ENCODE measurements at places on chromosomes 6 and 20.

DNA sequence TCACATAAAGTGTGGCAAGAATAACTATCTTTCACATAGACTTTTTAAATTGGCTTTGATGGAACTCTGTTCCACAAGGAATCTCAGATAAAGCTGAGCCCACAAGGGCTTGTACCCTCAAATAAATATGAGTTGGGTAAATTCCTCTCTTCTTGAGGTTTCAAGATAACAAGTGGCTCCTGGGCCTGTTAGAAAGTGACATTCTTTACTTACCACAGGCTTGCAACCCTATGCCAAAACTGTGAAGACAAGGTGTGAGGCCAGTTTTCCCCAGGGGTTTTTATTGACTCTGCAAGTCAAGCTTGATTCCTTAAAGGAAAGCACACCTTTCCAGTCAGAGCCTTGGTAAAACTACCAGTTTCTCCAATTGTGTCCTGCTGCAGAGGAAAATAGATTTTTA is 664.8 kb upstream of the GJE1 start:
- DNase-seq = no peak

GRCh38 chr6:80477591-80477990 is 371.1 kb downstream of the BCKDHB start:
- no peak for DNase-seq

- no peak for DNase-seq
Measured at GRCh38 chr6:26211963-26212362, 124.7 kb downstream of the HFE start.

DNA sequence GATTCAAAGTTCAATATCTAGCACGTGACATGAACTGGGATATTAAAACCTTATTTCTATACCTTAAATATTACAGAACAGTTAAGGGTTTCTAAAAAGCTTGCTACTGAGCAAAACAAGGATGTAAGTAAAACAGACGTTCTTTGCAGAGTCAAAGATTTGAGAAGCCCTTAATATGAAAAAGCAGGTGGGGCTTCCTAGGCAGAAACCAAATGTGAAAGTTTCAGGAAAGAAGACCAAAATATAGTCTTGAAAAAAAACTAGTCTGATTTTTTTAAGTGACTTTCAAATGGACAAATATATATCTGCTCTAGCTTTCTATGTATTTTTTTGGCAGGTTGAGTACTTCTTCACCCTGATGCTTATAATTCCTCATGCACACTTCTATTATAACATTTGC is 63.2 kb downstream of the TNFRSF21 start:
- no peak for DNase-seq

GRCh38 chr20:53517146-53517545 is 76.5 kb downstream of the ZNF217 start:
- no peak for DNase-seq

GRCh38 chr20:59481067-59481466 is 123.3 kb upstream of the PHACTR3 start:
- no peak for DNase-seq

DNA sequence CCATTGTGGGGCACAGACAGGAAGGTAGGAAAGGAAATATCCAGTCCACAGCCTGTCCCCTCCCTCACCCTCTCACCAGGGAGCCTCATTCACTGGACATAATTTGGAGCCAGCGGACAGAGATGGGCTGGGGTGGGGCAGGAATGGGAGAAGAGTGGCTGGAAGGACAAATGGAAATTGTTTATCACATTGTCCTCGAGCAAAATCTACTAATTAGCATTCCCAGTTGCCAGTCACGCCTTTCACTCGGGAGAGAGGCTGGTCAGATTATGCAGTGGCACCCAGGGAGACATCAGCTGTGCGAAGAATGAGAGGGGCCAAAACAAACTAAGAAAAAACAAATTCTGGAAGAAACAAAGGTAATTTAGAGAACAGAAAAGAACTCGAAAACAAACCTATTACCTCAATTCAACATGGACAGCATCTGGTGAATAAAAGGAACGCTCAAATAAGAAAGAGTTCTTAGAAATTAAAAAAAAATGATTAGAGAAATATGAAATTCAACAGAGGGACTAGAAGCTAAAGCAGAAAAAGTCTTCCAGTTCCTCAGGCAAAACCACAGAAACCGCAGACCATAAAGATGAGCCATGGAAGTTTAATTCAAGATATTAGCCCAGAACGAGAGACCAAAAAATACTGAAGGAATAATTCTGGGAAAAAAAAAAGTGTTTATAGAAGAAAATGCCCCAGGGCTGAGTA is 108.5 kb upstream of the RALGAPA2 start:
- DNase-seq = no peak

GRCh38 chr6:6676910-6677441 is 88.5 kb downstream of the LY86 start:
- DNase-seq = peak; percentile 83

GRCh38 chr20:13355941-13356486 is 134.9 kb downstream of the ISM1 start:
- DNase-seq = no peak

DNA sequence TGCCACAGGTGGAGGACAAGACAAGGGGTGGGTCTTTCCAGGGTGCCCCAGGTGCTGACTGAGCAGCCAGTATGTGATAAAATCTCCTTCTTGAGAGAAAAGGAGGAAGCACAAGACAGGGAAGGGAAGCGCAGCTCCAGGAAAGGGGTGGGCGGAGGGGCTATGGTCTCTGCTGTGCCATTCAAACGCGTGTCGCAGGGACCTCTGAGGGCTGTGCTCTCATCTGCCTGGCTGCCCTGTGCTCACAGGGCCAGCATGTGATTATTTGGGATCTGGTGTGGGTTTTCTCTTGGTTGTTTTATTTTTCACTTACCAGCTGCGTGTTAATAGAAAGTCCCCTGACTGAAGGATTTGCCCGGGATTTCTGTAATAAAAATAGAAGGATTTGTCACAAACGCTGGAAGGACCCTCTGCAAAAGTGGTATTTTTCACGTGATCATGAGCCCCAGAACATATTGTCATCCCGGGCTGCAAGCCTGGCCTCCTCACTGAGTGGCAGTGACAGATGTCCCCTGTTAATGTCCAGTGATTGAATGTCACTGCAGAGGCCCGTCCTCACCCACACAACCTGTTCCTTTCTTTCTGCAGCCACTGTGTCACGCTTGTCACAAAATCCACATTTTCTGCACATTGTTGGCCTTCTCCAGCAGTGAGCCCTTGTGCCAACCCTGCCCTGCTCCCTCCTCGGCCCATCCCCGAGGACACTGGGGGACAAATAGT is 35.0 kb upstream of the VSX1 start:
- DNase-seq = no peak

GRCh38 chr20:48302844-48303542 is 517.7 kb upstream of the SULF2 start:
- no peak for DNase-seq

DNA sequence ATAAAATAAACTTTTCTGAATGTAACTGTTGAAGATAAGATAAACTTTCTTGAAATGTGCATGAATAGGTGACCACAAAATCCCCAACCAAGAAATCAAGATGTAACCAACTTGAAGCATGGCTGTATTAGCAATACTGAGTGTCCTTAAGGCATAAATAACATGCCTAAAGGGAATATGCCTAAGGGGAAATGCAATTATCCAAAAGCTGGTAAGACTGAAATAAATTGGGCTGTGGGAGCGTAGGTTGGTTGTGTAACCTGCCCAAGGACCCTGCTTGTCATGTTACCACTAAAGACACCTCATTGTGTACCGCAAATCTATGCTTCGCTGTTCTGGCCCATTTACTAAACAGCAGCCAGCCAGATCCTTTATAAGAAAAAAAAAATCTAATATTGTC is 200.8 kb upstream of the PDE10A start:
- no peak for DNase-seq

DNA sequence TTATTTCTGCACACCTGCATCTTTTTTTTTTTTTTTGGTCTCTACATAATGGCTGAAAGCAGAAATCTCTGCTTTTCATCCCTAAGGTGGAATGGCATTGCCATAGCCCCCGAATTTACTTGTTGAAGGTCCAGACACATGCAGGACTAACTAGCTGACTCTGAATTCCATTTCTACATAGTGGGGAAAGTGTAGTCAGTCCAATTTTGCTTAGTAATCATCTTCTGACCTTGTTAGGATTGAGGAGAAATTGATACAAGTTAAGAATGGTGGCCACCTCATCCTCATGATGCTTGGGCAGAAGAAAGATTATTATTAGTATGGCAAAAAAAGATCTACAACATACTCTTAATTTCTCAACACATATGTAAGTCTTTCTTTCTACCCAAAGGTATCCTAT is 16.4 kb upstream of the FAM83B start:
- no peak for DNase-seq

DNA sequence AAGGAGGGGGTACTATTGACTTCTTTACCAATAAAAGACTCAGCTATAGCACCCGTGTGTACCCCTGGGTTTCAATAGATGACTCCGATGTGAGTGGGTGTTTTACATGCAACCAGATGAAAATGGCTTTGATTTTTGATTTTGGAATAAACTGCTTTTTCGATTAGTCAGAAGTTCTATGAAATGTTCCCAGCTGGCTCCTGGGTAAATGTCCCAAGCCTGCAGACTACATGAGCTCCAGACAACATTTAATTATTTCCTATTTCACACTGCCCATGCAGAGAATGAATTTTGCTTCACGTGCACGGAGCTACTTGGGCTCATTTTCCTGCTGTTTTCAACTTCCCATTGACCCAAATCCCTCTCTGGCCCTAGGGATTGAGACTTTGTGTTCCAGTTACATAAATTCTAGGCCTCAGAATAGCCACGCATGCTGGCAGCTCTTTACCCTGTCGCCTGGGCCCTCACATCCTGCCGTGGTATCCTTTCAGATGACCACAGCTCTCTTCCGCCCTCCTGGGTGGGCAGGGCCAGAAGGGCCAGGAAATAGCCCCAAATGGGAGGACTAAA is 59.7 kb downstream of the GPR6 start:
- DNase-seq = no peak

DNA sequence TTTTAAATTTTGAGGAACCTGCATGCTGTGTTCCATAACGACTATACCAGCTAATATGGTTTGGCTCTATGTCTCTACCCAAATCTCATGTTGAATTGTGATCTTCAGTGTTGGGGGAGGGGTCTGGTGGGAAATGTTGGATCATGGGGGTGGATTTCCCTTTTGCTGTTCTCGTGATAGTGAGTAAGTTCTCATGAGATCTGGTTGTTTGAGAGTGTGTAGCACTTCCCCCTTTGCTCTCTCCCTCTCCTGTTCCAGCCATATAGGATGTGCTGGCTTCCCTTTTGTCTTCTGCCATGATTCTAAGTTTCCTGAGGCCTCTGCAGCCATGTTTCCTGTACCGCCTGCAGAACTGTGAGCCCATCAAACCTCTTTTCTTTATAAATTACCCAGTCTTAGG is 61.8 kb upstream of the NEDD9 start:
- DNase-seq = no peak

DNA sequence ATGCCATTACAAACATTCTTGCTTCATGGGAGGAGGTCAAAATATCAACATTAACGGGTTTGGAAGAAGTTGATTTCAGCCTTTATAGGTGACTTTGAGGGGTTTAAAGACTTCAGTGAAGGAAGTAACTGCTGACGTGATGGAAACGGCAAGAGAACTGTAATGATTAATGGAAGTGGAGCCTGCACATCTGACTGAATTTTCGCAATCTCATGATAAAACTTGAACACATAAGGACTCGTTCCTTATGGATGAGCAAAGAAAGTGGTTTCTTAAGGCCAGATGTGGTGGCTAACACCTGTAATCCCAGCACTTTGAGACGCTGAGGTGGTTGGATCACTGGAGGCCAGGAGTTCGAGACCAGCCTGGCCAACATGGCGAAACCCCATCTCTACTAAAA is 226.1 kb downstream of the BCAS1 start:
- DNase-seq = no peak

GRCh38 chr6:8944548-8944947 is 509.2 kb upstream of the SLC35B3 start:
- DNase-seq = no peak

DNA sequence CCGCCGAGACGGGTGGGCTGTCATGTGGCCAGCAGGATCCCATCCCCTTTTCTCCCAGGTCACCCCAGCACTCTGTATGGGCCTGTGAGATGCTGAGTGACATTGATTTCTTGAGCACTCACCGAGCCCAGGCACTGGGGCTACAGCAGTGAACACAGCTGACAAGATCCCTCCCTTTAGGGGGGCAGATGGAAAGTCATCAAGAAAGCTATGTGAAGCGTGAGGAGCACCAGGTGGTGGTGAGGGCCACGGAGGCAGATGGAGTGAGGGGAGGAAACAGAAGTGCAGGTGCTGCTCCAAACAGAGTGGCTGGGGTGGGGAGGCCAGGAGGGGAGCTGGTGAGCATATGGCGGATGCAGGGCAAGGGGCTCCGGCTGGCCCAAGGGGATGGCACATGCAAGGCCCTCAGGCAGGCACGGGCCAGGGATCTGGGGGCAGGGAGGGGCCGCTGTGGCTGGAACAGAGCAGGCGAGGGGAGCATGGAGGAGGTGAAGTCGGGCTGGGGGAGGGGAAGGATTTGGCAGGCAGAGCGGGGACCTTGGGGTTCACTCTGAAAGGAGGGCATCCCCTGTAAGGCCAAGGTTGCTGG is 184.0 kb downstream of the BMP7 start:
- DNase-seq = no peak

GRCh38 chr6:146697921-146698320 is 99.1 kb downstream of the ADGB start:
- DNase-seq = no peak

DNA sequence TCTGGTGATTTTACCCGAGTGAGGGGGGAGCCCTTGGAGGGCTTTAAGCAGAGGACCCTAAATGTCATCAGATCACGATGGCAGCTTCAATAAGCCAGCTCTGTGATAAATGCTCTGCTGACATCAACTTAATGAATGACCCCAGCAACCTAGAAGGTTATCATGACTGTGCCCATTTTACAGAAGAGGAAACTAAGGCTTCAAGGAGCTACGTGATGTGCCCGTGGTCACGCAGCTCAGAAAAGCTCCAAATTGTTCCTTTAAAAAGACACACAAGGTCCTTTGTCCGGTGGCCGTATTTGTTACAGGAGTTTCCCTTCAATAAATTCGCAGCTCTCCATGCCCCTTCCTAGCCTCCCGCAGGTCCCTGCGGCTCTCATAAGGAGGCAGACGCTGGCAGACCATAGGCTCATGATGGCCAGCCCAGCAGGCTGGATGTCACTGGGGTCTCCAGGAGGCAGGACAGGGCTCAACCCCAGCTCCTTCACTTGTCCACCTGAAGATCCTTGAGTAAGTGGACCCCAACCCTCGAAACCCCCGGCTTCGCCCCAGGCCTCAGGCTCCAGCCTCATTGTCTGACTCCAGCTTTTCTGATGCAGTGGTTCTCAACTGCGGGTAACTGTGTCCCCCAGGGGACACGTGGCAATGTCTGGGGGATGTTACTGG is 106.4 kb downstream of the BMP7 start:
- DNase-seq = no peak
